ENCODE measurements at places on chromosomes 2 and 18.

- DNase-seq = no peak
Observed at GRCh38 chr2:128354726-128355470, 36.2 kb upstream of the HS6ST1 start.

GRCh38 chr2:80050246-80050645 is 254.3 kb downstream of the LRRTM1 start:
- DNase-seq = peak; percentile 80

- DNase-seq = no peak
Observed at GRCh38 chr2:212939777-212940531, 211.5 kb downstream of the IKZF2 start.

DNA sequence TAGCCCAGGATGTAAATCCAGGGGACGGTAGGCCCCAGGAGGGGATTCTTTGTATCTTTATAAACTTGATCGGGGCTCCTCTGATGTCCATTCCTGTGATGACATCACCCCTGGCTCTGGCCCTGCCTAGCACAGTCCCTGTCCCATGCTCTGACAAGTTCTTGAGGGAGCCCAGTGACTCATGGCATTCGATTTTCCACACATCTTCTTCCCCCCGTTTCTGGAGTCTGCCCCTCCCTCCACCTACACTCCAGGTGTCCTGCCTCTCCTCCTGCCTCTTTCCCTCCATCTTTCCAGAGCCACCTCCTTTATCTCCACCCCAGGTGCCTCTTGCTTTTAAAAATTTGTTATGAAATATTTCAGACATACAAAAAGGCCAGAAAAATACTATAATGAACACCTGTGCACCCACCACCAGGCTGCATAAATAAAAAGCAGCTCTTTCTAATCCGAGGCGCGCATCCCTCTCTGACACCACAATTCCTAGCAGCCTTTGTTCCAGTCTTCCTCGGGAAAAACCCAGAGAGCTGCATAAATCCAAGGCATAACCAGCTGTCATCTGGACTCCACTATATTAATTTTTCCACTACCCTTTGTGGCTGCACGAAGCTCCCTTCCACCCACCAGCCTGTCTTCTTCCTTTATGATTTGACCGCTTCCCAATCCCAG is 207.7 kb downstream of the ZBTB7C start:
- DNase-seq = no peak

- no peak for DNase-seq
Observed at GRCh38 chr2:227613272-227613660, 1.4 kb downstream of the SCYGR3 start.

GRCh38 chr2:9031246-9031645 is 27.8 kb upstream of the MBOAT2 start:
- DNase-seq = no peak

DNA sequence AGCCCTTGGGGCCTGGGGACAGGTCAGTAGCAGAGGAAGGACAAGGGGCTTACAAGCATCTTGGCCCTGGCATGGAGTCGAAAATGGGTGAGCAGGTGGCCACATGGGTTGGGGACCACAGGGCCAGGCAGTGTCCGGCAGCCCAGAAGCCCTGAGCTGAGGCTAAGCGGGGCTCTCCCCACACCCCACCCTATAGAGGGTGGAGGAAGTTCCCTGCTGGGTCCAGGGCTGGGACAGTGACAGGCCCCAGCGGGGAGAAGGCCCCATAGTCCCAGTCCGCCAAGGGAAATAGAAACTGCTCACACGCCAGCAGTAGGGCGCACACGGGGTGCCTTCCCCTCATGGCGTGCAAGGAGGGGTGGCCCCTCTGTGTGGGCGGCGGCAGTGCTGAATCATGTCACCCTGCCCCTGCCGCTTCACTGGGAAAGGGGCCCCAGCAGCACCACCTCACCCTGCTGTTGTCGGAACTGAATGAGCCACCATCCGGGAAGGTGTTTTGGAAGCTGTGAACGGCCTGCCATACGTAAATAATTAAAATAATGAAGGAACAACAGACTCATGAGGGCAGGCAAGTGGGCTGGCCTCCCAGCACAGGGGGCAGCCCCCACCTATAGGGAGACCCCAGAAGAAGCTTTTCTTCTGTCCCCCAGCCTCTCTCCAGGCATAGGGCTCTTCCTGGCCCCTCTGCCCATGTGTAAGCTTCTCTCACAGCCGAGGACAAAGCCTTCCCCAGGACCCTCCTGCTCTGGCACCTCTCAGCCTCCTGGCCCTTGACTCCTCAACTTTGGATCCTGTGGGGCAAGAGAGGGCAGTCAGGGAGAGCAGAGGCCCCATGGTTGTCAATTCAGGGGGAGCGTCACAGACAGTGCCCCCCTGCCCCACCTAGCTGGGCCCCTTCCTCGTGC is 12.7 kb upstream of the DUSP2 start:
- no peak for DNase-seq

GRCh38 chr2:221705185-221705877 is 133.2 kb upstream of the EPHA4 start:
- no peak for DNase-seq

GRCh38 chr2:219496825-219497494 is 1.7 kb upstream of the GMPPA start:
- DNase-seq = no peak

- no peak for DNase-seq
Observed at GRCh38 chr2:36459725-36460137, 104.2 kb downstream of the CRIM1 start.

DNA sequence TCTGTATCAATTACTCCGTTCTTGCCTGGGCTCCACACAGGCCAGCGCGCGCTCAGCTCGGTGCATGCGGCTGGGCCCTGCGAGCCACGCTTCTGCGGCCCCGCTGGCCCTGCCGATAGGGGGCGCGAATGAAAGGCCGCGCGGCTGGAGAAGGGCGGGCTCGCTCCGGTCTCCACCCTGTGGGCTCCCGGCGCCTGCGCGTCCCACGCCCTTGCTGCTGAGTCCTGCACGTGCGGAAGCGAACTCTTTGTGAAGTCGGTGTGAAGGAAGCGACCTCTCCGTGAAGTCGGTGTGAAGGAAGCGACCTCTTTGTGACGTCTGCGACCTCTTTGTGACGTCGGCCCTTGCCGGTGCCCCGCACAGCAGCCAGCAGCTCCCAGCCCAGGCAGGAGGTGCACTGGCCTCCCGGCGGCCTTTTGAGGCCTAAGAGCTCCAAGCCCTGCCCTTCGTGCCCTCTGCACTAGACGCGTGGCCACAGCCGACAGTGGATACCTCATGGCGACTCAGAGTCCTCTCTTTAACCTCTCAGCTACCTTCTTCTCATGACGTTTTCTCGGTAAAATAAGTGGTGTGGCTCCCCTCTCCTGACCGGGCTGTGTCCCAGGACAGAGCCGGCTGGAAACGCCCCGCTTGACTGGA is 391.9 kb upstream of the RAB6C start:
- no peak for DNase-seq

- DNase-seq = no peak
Observed at GRCh38 chr18:31426021-31426420, 21.5 kb upstream of the DSG3 start.

DNA sequence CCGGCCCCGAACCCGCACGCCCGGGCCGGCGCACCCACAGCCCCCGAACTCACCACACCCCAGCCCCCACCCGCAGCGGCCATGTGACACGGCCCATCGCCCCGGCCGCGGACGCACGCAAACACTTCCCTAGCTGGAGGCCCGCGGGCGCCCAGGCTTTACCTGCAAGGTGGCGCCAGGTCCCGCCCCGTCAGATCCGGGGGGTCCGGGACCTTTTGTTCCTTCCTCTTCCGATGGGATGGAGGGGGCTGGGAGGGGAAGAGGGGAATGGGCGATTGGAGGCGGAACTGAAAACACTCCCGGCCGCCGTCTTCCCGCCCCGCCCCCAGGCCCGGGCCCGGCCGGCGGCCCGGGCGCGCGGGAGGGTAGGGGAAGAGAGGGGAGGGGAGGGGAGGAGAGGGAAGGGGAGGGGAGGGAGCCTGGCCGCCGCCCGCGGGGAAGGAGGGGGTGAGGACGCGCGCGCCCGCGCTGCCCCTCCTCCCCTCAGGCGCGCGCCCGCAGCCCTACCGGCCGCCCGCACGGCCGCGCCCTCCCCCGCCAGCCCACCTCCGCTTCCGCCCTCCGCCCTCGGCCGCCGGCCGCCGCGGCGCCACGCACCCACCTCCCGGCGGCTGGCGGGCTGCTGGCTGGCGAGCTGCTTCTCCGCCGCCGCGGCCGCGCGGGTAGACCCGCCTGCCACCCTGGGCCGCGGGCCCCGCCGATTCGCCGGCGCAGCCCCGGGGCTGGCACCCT is at the start of gene SMAD2:
SMAD2 (minus strand) TSS at position 461 of the 732 bp plus-strand sequence. CDS start 33,903 bp downstream, outside the sequence.
- DNase-seq = no peak

DNA sequence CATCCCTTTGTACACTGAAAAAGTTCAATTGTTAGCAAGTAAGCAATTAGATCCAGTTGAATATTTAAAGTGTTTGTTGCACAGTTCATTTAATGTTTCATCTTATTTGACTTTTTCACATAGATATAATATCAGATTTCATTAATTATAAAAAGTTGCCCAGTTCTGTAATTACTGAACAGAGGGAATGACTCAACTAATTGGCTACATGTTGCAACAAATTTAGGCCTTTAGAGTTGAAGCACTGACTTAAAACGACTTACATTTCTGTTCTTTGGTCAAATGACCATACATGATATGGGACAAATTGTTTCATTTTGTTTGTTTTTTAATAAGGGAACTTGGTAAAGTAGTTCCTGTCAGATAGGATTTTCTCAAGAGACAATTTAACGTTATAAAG is 68.5 kb upstream of the FAM117B start:
- no peak for DNase-seq

DNA sequence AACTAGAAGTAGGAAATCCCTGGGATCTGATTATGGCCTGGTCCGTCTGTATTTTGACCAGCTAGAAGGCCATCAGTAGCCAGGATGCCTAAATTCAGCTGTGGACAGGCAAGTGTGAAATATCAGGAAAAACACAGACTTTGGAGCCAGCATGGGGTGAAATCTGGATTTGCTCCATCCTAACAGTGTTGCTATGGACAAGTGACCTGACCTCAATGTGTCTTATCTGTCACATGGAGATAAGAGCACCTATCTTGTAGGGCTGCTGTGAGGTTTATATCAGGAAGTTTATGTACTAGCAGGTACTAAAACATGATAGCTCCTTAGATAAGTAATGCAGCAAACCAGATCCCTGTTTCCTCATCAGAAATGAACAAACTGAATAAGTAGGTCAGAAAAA is 460.4 kb downstream of the STK39 start:
- no peak for DNase-seq

DNA sequence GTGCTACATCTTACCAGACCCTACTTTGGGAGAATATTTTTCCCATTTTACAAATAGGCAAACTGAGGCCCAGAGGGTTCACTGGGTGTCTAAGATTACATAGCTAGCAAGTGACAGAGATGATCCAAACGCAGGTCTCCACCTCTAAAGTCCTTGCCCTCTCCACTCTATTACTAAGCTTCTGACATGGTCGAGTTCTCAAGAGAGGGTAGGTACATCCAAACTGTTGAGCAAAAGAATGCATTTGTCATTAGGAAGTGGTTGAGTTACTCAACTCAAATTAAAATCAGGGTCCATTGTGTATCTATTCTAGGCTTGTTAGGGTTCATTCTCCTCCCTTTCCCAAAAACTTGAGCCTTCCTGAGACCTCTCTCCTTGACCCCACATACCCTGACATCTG is 680.6 kb upstream of the FANCL start:
- DNase-seq = no peak

GRCh38 chr18:48724442-48724841 is 185.6 kb downstream of the CTIF start:
- DNase-seq = no peak

DNA sequence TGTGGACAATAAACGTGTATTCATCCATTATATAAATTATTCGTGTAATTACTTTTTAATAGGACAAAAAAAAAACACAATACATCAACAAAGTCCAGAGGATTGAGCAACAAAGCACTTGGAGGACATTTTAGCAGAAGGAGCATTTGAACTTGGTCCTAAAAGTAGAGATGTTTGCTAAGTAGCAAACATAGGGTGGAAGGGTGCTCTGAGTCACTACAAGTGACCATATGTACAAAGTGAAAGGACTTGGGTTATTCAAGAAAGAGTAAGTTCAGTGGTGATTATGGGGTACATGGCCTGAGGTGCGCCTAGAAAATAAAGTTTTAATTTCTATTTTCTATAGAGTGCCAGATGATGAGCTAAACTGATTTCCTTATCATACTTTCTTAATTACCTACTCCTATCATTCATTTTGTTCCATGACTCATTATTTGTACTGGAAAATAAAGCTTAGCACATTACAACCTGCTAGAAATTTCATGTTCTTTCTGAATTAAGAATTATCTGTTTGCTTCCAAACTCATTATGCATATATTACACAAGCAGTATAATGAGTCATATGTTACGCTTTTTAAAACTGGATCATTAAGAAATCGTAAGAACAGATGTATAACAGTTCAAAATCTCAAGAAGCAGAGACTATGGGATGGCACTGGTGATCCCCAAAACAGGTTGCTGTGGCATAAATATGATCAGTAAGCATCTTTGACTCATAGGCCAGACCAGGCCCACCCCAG is 13.1 kb upstream of the PPP1R1C start:
- no peak for DNase-seq

DNA sequence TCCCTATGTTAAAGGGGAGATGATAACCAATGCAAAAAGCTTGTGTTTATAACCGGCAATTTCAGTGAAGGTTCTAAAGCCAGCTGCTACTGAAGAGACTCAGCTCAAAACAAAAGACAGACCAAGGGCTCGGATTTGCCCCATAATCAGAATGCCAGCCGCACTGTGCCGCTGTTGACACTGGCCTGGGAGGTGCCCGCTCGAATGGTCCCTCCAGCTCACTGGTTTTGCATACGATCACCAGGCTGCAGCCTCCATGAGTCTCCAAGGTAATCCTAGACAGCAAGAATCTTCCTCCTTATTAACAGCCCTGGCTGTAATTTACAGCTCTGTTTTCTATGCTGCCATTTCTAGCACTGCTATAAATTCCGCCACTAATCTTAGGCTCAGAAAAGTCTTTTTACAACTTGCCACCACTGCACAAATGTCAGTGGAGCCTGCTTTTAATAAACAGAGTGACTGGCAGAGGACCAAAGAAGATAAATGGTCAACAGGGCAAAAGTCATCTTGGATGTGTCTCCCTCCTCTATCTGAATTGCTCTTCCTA is 155.7 kb upstream of the SH3BP4 start:
- no peak for DNase-seq

DNA sequence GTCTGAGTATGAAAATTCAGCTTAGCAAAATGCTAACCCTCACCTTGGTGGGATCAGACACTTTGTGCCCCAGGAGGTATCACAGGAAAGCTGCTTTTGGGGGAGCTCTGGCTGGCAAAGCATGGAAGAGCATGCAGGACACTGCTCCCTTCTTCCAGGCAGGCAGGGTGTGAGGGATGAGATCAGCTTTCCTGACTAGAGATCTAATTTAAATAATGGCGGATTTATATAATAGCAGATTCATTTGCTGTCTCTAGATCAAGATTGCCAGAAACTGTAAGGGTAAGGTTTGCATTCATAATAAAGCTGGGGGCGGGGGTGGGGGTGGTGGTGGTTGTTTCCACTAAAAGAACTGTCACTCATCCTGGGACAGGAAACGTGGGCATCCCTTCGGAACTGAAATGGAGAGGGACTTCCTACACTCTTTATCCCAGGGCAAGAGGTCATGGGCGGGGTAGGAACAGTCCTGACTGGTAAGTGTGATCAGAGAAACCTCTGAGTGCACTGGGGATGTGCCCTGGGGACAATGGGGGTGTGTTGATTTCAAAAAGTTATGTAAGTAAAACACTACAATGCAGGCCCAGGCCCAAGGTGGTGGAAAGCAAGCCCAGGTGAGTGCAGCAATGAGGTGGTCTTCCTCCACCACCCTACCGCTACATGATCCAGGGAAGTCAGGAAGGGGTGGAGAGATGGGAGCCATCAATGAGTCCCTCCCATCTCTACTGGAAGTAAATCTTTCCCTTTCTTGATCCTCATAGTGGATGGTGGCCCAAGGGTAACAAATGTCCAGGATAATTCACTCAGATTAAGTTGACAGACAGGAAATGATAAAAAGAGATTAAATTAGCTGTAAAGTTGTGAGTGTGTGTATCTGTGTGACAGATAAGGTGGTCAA is 171.4 kb upstream of the SERPINE2 start:
- no peak for DNase-seq

Data from DMS 273 treated with DMSO at 0.1 percent for 48 hours (cell line).